ENCODE measurements at places on chromosomes 12 and 14. TPM values are rescaled to one million over a fixed set of nuclear protein-coding genes. Genes with fewer than 3 reads are reported as not detected.

DNA sequence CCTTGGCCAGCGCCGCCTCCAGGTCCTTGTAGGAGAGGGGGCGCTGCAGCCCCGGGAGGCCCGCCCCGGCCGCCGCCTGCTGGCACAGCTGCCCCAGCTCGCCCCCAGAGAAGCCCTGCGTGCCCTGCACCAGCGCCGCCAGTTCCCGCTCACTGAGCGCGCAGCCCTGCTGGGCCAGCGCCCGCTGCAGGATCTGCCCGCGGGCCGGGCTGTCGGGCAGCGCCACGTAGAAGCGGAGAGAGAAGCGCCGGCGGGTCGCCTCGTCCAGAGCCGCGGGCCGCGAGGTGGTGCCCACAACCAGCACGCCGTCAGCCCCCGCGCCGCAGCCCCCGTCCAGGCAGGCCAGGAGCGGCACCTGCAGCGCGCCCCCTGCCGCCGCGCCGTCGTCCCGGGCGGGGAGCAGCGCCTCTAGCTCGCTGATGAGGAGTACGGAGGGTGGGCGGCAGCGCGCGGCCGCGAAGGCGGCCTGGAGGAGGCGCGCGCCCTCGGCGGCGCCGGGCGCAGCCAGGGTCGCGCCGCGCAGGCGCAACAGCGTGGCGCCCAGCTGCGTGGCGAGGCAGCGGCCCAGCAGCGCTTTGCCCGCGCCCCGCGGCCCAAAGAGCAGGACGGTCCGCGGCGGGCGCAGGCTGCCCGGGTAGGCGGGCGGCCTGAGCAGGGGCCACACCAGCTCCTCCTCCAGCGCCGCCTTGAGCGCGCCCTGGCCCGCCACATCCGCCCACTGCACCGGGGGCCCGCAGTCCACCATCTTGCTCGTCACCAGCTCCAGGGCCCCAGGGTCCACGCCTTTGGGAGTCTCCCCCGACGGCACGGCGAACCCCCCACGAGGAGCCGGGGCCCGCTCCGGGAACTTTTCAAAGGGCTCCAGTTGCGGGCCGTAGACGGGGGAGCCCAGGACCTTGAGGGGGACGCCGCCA, 27.7 kb downstream of the FIGNL2 start:
- H3K36me3 ChIP-seq: no peaks in the 10 kb centered on the region
- peaks cover 22% of the 10 kb centered on the region for H3K27me3 ChIP-seq
- peak; percentile 96 for DNase-seq
- no peak overlapping the region for H3K27ac ChIP-seq
- H3K4me1 ChIP-seq: no peaks in the 10 kb centered on the region
- peak overlapping the region; percentile 69 for H3K4me3 ChIP-seq

DNA sequence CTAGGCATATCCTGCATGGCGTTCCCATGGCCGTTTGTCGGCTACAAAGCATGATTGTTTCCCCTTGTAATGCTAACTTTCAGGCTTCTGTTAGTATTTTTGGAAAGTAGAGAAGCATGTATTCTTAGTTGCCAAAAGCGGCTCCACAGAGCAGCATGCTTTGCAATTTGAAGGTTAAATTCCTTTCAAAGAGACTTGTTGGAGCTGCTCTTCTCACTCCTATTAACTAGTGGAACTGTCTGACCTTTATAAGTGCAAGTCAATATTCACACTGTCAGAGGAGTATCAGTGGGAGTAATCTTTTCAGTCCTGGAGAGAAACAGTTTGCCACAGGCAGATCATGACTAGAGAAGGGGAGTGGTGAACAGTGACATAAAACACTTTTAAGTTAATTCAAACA, 656.1 kb upstream of the NOVA1 start:
- no peaks in the 10 kb centered on the region for H3K27me3 ChIP-seq
- DNase-seq: no peak
- H3K27ac ChIP-seq: peak overlapping the region; percentile 12
- H3K36me3 ChIP-seq: no peaks in the 10 kb centered on the region

- DNase-seq: no peak
- H3K36me3 ChIP-seq: no peaks in the 10 kb centered on the region
- H3K4me3 ChIP-seq: no peak overlapping the region
These were observed 18.1 kb upstream of the LRIG3 start for GRCh38 chr12:58938440-58938839.

GRCh38 chr12:50188241-50188781, 21.1 kb upstream of the CERS5 start:
- H3K36me3 ChIP-seq: peaks cover 44% of the 10 kb centered on the region
- DNase-seq: no peak
- no peak overlapping the region for H3K27ac ChIP-seq

DNA sequence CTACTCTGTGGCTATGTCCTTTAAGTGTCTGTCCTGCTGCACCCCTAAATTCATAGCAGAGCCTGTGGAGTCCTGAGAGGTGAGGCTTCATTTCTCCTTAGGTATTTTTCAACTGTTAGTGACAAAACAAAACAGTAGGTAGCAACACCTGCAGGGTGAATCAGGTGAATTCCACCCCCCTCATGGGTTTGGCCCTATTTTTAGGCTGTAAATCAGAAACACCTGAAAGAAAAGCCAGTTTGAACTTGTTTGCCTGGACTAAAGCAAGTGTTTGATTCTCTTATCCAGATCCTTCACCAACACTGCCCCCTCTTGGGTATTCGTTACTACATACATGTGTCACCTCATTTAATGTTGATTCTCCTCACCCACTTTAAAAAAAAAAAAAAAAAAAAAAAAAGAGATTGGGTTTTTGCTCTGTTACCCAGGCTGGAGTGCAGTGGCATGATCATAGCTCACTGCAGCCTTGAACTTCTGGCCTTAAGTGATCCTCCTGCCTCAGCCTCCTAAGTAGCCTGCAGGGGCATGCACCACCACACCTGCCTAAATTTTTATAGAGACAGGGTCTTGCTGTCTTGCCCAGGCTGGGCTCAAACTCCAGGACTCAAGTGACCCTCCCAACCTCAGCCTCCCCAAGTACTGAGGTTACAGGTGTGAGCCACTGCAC, 10.3 kb downstream of the TBPL2 start:
- H3K4me1 ChIP-seq: peaks cover 4% of the 10 kb centered on the region
- no peak overlapping the region for H3K4me3 ChIP-seq
- peak; percentile 75 for DNase-seq

- peaks cover 7% of the 10 kb centered on the region for H3K27me3 ChIP-seq
- no peak for DNase-seq
- H3K36me3 ChIP-seq: peaks cover 20% of the 10 kb centered on the region
- H3K4me3 ChIP-seq: peak overlapping the region; percentile 87
- peaks cover 8% of the 10 kb centered on the region for H3K4me1 ChIP-seq
- H3K27ac ChIP-seq: no peak overlapping the region
These were observed 839 bp downstream of the IFT43 start for GRCh38 chr14:75986439-75986765.

DNA sequence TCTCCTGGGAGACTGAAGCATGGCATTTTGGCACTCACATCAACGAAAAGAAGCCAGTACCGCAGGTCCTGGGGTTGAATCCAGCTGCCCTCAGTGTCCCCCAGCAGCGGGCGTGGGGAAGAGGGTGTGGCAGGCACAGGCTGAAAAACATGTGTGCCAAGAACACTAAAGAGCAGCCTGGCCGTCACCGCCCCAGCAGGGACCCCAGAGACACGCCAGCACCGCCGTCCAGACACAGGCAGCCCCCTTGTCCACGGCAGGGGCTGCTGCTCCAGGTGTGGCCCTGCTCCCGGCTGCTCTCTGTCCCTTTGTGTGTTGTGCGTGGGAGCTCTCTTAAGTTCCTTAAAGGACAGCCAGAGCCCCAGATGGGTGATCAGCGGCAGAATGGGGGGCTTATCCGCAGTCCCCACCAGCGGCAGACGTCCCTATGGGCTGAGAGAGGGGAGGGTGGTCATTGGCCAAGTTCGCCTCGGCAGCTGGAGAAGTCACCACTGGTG, 556 bp downstream of the PHETA1 start:
- DNase-seq: peak; percentile 72
- H3K36me3 ChIP-seq: peaks cover 12% of the 10 kb centered on the region
- H3K4me1 ChIP-seq: no peaks in the 10 kb centered on the region
- H3K27me3 ChIP-seq: no peaks in the 10 kb centered on the region

GRCh38 chr12:47269916-47270315, 190.2 kb upstream of the AMIGO2 start:
- H3K27me3 ChIP-seq: no peaks in the 10 kb centered on the region
- no peak for DNase-seq
- no peak overlapping the region for H3K27ac ChIP-seq
- no peaks in the 10 kb centered on the region for H3K36me3 ChIP-seq

Gene FAM216A
- total RNA-seq: 23.5 TPM

Gene KRT3
- total RNA-seq: not detected
